ENCODE measurements at places on chromosomes 11 and 22.

- DNase-seq = peak; percentile 41
Observed at GRCh38 chr11:47161134-47161854, 15.4 kb downstream of the ARFGAP2 start.

- no peak for DNase-seq
Observed at GRCh38 chr11:116543911-116544475, 228.8 kb downstream of the BUD13 start.

DNA sequence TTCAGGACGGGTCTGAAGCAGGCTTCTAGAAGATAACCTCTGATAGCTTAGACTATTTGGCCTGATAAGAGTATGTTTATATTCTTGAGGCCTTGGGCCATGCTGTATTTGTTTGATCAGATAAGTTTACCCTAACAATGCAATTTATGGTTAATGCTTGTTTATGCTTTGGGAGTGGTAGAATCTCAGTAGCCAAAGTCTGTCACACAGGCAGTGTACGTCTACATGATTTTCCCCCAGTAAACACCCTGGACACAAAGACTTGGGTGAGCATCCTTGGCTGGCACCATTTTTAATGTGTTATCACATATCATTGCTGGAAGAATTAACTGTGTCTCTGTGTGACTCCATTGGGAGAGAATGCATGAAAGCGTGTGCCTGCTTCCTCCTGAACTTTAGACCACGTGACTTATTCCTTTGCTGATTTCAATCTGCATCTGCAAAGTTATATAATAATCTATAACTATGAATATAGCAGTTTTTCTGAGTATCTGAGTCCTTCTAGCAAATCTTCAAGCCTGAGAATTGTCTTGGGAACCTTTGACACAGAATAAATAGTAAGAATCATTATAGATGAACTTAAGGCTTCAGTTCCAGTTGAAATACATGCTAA, 172.4 kb downstream of the CASP12 start:
- no peak for DNase-seq

DNA sequence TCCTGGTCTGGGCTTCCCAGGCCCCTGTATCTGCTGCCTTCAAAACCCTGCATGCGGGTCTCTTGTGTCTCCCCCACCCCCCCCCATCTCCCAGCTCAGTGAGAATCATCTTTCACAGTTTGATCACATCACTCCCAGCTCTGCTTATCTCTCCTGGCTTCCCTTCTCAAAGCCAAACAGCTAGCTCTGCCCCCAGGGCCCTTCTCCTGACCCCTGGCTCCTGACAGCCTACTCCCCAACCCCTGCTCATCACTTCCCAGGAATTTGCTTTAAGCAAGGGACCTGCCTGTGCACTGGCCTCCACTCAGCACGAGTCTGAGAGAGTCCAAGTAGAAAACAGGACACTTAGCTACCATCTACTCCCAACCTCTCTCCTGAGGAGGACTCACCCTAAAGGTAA, 342.7 kb downstream of the TENM4 start:
- DNase-seq = no peak

- peak; percentile 1 for DNase-seq
Observed at GRCh38 chr11:22558664-22559063, 67.0 kb downstream of the FANCF start.

GRCh38 chr11:72537051-72537450, 102.7 kb upstream of the CLPB start:
- DNase-seq = no peak

GRCh38 chr22:20022231-20022977, 1.5 kb downstream of the TANGO2 start:
- no peak for DNase-seq

DNA sequence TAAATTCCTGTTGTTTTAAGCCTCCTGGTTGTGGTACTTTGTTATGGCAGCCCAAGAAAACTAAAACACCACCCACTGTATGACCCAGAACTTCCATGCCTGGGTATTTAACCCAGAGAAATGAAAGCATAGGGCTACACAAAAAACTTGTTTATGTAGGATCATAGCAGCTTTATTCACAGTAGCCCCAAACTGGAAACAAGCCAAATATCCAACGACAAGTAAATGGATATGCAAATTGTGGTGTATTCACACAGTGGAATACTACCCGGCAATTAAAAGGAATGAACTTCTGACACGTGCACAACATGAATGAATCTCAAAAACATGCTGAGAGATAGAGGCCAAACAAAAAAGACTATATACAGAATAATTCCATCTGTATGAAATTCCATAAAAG, 62.2 kb upstream of the NAV2 start:
- no peak for DNase-seq

DNA sequence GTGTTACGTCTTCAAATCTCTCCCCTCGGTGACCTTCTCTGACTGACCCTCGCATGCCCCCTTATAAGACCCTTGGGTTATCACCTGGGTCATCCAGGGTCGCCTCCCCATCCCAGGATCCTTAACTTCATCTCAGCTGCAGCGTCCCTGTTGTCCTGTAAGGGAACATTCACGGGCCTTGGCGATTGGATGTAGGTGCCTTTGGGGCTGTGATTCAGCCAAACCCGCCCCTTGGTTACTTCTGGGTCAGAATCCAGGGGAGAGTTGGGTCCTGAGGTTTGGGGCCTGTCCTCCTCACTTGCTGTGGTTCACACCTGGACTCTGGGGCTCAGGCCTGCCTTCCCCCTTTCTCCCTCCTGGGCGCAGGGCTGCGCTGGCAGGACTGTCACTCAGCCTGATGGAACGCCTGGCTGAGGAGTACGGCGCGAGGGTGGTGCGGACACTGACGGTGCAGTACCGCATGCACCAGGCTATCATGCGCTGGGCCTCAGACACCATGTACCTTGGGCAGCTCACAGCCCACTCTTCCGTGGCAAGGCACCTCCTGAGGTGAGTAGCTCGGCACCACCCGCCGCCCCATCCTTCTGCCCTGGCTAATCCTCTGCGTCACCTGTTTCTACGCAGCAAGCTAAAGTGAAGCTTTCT, 29.4 kb downstream of the IGHMBP2 start:
- no peak for DNase-seq

GRCh38 chr11:1233351-1234053, 10.6 kb downstream of the MUC5B start:
- DNase-seq = no peak

DNA sequence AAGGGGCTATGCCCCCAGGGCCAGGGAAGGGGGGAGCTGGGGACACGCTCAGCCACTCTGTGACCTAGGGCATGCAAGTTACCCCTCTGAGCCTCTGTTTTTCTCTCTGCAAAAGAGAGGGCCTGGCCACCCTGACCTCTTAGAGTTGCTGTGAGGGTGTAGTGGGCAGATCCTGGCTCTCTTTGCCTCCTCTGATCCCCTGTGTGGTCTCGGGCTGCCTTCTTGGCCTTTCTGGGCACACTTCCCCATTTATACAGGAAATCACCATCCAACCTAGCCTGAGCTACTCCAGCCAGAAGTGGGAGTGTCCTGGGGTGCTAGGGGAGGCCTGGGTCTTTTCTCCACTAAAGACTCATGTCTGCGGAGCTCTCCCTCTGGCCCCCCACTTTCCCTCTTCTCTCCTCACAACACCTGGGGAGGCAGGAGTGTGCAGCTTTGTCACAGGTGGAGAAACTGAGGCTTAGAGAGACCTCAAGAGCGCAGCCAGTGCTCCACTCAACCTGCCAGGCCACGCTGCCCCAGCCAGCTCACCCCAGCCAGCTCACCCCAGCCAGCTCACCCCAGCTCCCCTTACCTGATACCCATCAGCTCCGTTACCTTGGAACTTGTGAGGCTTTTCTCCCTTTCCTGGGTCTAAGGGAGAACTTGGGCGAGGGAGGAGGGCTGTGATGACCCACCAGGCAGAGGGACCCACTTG, 1.4 kb downstream of the AIFM3 start:
- DNase-seq = no peak

GRCh38 chr22:21984793-21985192, 2.2 kb upstream of the TOP3B start:
- no peak for DNase-seq

DNA sequence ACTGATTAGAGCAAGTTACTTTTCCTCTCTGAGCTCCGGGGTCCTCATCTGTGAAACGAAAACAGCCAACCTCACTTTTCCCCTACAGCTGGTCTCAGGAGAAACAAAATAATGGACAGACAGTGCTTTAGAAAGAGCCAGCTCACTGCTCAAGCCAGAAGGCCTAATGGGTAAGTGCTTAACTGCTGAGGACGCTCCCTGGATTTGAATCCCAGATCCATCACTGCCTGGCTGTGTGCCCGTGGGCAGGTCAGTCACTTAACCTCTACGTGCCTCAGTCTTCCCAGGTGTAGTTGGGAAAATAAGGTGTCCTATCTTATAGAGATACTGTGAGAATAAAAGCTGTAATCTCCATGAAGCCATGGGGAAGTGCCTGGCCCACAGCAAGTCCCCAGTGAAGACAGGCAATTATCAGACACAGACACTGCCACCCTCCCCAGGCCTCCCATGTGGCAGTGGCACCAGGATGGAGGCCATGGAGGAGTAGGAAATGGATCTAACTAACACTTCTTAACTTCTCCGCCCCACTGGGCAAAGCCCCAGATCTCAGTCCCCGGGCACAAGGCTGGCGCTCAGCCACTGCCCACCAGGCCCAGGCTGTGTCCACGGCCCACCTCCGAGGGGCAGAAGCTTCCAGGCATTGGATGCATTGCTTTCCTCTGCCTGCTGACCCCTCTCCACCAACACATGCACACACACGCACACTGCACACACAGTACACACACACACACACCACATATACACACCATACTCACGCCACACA, 9.2 kb downstream of the TP53I11 start:
- DNase-seq = no peak

DNA sequence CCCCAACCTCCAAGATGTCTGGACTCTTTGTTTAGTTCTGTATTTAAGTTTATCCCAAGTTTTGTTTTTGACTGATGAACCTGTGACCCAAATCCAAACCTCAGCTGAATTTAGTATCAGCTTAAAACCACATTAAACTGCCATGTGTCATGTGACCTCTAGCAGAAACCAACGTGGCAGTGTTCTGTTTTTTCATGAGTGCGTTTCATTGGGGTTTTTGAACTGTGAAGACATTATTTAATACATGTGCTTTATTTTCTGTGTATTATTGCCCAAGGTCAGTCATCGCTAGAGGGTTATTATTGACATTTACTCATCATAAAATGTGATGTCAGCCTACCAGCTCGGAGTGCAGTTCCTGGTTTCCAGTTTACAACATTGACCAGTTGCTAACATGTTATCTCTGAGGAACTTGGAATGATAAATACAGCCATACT, 1.8 kb downstream of the TLCD5 start:
- DNase-seq = no peak

All from left kidney (tissue), 8 donors.